GM03348 (cell line): ENCODE measurements at places on chromosomes 13 and 19.

DNA sequence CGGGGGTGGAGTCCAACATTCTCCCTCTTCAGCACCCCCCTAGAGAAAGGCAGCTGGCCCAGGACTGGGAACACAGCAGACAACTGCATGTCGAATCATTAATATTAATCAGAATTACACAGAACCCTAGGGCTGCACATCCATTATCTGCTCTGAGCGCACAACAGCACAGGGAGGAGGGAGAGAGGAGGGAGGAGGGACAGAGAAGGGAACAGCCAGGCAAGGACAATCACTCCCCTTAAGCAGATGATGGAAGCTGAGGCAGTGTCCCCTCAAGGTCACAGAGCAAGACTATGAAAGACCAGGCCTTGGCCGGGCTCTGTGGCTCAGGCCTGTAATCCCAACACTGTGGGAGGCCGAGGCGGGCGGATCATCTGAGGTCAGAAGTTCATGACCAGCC, 25.7 kb downstream of the TLE6 start:
- no peak for DNase-seq

DNA sequence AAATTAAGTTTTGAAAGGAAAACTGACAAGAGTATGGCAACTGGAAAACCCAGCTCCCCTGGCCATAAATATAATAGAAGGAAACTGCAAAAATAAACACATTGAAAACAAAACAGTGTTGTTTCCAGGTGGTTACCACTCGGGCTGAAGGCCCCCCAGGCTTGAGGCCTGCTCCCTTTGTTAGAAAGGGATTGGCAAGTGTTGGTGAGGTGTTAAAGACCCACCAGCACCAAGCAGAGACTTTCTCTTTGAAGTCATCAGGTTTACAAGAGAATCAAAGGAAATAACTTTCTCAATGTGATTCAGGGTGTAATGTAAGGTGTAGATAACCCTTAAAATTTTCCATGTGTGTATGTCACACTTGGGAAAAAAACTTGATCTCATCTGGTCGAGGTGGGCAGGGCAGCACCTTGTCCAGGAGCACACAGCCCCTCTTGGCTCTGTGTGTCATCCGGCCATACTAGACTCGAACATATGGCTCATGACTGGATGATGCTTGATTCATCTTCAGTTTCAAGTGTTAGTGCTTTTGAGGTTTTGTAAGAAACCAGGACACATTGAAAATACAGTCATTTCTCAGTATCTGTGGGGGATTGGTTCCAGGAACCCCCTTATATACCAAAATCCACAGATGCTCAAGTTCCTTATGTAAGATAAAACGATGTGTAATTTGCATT, 7.8 kb downstream of the ACTN4 start:
- DNase-seq, result no peak

GRCh38 chr19:21314676-21315075, 14.5 kb downstream of the ZNF708 start:
- DNase-seq, result no peak

DNA sequence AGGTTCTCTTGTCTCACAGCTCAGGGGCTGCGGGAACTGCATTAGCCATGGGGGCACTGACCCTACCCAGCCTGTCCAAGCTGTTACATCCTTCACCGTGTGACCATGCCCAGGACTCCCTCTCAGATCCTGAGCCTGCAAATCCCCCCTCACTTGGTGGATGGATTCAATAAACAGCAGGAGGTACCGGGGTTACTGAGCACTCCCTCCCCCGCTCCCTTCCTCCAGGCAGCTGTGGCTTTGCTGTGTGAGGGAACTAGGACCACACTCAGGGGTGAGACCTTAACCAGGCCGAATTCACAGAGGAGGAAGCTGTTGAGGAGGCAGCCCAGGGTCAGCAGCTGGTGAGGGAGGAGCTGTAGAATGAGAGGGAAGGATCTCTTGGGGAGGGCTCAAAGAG, 27.0 kb upstream of the CEACAM1 start:
- DNase-seq, result no peak

- DNase-seq, result no peak
These were observed 96.5 kb downstream of the DHRS12 start for GRCh38 chr13:51707461-51707860.

DNA sequence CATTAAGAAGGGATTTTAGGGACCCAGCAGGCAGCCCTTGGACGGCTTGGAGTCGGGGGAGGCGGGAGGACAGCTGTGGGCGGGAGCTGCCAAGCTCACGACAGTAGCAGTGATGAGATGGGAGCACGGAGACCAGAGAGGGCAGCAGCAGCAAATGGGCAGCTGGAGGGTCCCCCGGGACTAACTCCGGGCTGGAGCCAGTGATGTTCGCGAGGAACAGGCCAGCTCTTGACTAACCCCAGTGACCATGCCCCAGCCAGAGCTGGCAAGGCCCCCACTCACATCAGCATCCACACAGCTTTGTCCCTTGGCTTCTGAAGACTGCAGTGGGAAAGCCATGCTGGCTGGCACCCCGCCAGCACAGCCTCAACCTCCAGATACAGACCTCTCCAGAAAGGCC, 81.9 kb downstream of the RAB20 start:
- DNase-seq, result no peak

- no peak for DNase-seq
These were observed 11.0 kb downstream of the MTUS2 start for GRCh38 chr13:28831117-28831516.

GRCh38 chr13:50766013-50766412, 77.5 kb downstream of the DLEU7 start:
- DNase-seq, result no peak

DNA sequence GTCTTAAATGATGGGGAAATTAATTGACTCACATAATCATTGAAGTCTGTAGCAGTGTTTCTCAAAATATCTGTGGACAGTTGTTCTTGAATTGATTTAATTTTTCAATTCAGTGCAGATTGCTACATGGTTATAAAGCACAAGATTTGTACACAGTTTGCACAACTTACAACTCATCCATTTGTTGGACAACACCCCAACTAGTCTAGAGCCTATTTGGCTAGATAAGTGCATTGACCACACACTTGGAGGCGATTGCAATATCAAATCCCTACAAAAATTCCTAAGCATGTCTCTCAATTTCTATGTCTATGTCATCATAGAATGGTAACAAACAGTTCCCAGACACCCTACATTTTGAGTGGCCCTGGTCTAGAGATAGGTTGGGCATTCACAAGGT, 48.0 kb upstream of the IPO5 start:
- DNase-seq, result peak; percentile 31
